ENCODE measurements at places on chromosomes 6 and 20.

GRCh38 chr6:74409447-74409846 lies 713.4 kb downstream of the CD109 start:
- peak; percentile 13 for DNase-seq

DNA sequence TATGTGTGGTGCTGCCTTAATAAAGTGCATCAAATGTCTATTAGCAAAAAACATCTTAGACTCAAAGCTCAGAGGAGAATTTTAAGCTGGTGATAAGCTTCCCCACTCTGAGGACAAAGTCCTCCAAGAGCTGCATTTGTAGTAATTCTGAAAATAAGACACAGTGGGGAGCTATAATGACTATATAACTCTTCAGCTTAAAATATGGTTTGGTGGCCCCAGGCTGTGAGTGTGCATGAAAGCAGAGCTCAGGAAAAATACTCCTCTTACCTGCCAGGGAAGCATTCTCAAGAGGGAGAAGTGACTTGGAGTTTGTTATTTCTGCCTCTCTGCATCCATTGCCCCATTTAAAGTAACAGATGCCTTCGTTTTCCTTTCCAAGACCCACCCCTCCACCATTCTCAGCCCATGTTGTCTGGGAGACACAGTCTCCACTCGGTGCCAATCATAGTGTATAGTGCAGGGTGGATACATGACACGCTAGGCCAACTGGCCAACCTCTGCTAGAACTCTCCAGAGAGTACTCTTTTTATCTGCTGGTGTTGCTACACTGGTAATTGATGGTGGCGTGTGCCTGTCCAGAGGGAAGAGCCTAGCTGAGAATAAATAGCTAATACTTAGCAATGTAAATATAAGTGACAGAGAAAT lies 229.2 kb downstream of the PHF3 start:
- DNase-seq: no peak

DNA sequence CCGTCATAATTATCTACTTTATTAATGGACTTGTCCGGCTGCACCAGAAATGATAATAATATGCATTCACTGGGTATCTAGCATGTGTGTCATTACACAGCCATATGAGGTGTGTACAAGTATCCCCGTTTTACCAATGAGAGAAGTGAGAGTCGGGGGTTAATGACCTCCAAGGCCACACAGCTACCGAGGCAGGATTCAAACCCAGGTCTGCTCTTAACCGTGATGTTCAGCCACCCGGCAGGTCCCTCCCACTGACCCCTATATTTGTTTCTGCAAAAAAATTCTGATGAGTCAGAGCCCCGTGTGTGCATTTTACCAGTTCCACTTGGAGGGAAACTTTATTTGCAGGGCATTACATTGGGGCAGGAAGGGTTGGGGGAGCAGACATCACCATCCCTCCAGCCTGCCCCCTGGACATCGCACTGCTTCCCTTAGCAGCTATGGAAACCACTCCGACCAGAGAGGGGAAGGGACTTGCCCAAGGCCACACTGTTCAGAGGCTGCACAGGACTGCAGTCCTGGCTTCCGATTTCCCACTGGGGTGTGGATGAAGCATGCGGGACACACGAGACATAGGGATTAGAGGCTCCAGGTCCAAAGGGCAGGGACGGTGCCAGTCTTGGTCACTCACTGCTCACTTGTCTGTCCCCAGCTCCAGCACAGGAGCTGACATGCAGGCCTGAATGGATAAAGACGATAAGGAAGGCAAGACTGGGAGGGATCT lies 10.1 kb upstream of the SRC start:
- DNase-seq: no peak

DNA sequence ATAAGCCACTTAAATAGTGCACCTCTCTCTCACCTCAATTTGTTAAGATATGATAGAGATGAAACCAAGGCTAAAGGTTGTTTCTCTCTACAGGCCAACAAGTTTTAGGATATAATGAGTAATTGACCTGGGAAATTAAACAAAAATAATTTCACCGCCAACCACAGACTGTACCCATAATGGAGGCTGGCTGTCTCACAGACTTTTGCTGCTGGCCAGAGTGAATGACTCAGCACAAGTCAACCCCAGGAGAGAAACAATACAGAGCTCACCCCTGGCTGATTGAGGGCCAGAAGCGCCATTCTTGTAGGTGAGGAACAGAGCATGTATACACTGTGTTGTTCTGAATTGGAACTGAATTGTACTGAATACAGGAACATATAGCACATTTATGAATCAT lies 99.9 kb downstream of the CAP2 start:
- DNase-seq: no peak

- DNase-seq: no peak
Measured at GRCh38 chr20:53492212-53492611, 101.4 kb downstream of the ZNF217 start.

- DNase-seq: no peak
Measured at GRCh38 chr6:47446669-47447330, 30.8 kb upstream of the CD2AP start.

DNA sequence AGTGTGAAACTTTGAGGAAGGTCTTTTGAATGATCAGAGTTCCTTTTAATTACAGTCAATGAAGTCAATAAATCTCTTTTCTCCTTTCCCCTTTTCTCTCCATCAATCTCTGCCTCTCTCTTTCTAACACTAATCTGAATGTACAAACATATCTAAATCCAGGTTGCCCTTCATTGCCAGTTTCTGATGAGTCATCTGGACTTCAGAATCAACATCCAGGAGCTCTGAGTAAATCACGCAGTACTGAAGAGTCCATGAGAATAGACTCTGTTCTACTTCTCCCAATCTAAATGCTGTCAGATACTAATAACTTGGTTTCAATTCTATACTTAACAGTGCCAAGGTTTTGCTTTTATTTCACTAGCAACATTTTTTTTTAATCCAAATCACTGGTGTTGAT lies 238.7 kb upstream of the THEMIS start:
- DNase-seq: no peak

- peak; percentile 51 for DNase-seq
Measured at GRCh38 chr20:57388953-57389694, 2.1 kb upstream of the RBM38 start.

DNA sequence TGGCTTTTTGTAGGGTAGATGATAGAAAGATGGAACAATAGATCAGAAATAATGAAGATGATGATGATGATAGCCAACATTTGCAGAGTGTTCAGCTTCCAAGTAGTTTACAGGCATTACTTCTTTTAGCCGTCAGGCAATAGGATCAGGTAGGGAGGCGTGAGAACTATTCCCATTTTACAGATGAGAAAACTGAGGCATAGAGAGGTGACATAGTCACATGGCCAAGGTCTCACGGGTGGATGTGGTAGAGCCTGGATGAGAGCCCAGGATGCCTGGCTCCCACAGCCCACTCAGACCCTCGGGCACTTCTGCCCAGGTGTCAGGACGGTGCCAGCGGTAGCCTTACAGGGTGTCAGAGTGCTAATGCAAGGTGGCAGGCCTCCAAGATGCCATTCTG lies 26.0 kb upstream of the TM9SF4 start:
- no peak for DNase-seq

DNA sequence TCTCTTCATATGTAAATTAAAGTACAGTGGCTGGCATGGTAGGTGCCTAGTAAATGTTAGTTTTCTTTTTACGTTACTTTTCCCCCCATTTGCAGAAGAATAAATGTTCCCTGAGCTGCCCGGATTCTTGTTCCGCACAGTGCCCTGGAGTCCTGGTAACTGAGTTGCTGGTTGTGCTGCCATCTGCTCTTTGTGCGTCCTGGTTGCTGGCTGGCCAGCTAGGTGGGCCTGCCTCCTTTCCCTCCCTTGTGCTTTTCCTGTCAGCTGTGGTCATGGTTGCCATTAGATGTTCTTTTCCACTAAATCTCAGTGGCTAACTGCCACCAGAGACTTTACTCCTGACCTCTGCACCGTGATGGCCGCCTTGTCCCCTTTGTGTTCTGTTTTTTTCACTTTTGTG lies 28.6 kb downstream of the CEP43 start:
- DNase-seq: no peak

DNA sequence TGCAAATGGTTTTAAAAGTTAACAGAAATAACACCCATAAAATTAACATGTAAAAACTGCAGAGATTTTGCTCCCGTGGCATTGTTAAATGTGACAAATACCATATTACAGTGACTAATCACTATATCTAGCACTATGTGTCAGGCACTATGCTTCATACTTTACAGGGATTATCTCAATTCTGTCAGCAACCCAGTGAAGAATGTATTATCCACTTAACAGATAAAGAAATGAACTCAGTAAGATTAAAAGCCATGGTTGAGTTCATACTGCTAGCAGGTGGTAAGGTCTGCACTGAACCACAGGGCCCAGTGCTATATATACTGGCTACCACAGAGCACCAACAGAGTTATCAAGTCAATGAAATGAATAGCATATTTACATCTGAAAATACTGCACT lies 65.4 kb downstream of the RWDD2A start:
- no peak for DNase-seq

GRCh38 chr20:63080411-63080810 lies 73.6 kb upstream of the BHLHE23 start:
- DNase-seq: no peak

GRCh38 chr20:11808841-11809240 lies 108.9 kb upstream of the BTBD3 start:
- DNase-seq: no peak

DNA sequence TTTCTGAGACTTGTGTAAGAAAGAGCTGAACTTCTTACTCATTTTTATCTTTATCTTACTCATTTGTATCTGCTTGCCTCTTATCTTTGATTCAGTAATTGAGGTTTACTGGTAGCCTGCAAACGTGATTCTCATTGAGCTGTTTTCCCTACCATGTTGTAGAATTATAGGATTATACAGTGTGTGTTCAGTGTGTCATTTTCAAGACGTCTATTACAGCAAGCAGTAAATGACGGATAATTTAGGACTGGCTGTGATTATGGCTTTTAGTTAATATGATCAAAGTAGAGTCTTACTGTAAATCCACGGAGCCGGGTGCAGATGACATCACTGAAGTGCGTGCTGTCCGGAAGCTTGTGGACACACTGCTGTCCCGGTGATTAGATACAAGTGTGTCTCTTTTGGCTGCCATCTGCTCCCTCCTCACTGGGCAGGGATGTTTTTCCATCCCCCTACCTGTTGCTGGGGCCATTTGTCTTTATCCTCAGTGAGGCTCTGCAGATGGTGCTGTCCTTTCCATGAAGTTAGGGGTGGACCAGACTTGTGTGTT lies 6.0 kb downstream of the NELFCD start:
- no peak for DNase-seq

DNA sequence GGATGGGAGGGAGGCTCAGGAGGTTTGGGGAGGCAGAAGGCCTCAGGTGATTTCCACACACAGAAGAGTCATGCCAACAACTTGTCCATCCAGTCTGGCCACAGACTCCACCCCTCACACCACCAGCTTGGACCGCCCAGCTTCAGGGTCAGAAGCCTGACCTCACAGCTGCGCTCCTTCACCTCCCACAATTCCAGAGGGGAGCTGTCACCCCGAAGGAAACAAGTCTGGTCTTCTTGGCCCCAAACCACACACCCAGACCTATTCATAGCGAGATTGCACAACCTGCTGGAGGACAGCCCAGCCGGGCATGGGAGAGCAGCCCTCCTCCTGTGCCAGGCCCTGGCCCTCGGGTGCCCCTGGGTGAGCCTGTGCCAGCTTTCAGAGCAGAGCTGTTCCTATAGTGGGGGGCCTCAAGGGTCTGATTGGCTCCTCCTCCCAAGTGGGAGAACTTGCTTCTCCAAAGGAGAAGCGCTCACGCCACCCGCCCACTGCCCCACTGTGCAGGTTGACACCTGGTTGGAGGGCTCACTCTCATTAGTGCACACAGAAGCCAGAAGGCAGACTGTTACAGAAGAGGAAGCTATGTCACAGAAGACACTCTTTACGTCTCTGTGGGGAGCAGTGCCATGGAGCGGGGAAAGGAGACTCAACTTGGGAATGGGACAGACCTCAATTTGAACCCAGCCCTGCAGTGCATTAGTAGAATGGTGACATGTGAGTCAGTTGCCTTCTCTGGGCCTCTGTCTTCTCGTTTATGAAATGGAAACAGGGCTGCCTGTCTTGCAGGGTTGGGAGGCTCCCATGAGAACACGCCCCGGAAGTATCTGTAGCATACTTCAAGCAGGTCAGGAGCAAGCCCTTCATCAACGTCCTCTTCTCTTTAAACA lies 128.8 kb downstream of the FOXO3 start:
- peak; percentile 82 for DNase-seq

GRCh38 chr6:142167071-142167470 lies 20.0 kb downstream of the VTA1 start:
- DNase-seq: no peak

DNA sequence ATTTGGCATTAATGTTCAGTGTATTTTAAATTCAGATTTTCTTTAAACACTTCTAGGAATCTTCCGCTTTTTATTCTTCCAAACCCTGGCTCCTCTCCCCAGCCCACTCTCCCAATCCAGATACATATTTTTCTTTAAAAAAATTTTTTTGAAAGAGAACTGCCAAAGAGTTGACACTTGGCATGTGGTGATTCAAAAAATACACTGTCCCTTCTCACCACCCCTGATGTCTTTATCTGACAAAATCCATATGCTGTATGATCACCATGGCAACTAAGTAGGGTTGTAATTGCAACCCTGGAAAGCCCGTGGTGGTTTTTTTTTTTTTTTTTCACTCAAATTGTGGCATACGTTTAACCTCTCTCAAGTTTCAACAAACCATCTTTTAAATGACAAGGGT lies 355.8 kb upstream of the SASH1 start:
- no peak for DNase-seq

DNA sequence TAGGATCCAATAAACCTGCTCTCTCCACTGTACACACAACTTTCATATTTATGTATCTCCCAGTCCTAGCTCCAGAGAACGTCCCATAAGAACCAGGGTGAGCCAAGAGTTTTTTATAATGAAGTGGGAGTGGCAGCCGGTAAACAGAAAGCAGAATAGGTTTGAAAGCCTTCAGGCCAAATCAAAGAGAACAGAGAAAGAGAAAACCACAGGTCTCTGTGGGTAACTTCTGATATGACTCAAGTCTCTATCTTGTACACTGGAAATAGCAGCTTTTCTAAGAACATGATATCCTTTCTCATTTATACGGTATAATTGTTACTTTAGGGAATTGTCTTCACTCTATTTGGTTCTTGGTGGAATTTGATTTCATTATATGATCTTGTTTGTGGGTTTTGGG lies 273.6 kb downstream of the PACRG start:
- DNase-seq: no peak

DNA sequence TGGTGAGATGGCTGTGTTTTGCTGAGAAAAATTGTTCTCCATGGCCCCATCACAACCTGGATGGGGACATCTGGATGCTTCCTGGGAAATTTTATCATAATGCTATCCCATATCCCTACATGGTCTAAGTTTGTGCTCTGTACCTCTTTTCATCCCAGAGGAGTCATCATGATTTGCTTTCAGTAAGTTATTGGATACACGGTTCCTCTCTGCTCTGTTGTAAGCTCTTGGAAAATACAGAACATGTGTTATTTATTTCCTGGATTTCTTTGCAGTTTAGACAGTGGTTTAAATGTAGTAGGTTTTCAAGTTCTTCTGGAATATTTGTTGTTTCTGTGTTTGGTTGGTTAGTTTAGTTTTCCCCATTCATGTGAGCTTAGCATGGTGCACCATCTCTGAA lies 129.2 kb upstream of the ECI2 start:
- DNase-seq: no peak

- DNase-seq: no peak
Measured at GRCh38 chr6:17059850-17060249, 42.0 kb upstream of the STMND1 start.

- no peak for DNase-seq
Measured at GRCh38 chr6:133108419-133108818, 132.7 kb upstream of the EYA4 start.

GRCh38 chr20:34537651-34538050 lies 20.9 kb upstream of the MAP1LC3A start:
- no peak for DNase-seq
